NCI-H1048 (cell line): ENCODE measurements at places on chromosomes 13 and 19.

- no peak for DNase-seq
Measured at GRCh38 chr13:111216166-111216960, 101.3 kb downstream of the ARHGEF7 start.

- no peak for DNase-seq
Measured at GRCh38 chr19:45782162-45782691, at the start of gene DMPK. TSS of gene DMPK (minus strand) at chr19:45782490. CDS start at chr19:45782352, 138 bp downstream.

GRCh38 chr13:98937911-98938381 lies 39.9 kb downstream of the DOCK9 start:
- no peak for DNase-seq

- no peak for DNase-seq
Measured at GRCh38 chr19:10270180-10270615, 722 bp upstream of the ICAM1 start.

- no peak for DNase-seq
Measured at GRCh38 chr19:14510311-14511228, 7.6 kb downstream of the DNAJB1 start.

GRCh38 chr19:38537071-38537936 lies 80.4 kb downstream of the MAP4K1 start:
- DNase-seq: no peak

GRCh38 chr19:15287496-15287895 lies 44.8 kb downstream of the BRD4 start:
- DNase-seq: no peak

DNA sequence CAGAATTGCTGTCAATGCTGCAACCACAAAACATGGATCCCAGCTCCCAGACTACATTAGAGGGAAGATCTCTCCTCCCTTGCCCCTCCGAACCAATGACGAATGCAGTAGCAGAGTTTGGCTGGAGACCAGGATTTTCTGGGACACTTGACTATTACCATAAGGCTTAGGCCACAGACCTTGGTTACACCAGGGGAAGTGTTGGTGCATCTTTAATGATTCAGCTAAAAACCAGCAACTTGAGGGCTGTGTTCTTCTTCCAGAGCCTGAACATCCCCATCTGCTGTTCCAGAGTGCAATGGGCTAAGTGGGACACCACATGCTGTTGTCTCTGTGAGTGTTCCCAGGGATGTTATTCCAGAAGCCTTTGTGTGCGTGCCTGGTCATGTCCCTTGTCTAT lies 528.2 kb downstream of the LMO7 start:
- no peak for DNase-seq

DNA sequence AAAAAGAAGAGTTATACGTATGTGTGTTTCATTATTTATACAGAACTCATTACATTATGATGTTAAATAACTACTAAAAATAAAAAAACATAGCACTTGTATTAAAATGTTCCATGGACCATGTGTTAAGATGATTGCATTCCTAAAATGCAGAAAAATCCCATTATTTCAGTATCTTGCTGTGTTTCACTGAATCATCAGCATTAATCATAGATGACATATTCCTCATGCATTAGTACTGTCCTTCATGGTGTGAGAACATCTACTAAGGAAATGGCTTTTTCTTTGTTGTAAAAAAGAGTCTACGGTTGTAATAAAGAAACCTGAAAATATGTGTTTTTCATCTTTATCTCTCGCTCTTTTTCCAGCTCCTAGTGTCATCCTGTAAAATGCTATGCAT lies 416.5 kb downstream of the FGF14 start:
- no peak for DNase-seq

DNA sequence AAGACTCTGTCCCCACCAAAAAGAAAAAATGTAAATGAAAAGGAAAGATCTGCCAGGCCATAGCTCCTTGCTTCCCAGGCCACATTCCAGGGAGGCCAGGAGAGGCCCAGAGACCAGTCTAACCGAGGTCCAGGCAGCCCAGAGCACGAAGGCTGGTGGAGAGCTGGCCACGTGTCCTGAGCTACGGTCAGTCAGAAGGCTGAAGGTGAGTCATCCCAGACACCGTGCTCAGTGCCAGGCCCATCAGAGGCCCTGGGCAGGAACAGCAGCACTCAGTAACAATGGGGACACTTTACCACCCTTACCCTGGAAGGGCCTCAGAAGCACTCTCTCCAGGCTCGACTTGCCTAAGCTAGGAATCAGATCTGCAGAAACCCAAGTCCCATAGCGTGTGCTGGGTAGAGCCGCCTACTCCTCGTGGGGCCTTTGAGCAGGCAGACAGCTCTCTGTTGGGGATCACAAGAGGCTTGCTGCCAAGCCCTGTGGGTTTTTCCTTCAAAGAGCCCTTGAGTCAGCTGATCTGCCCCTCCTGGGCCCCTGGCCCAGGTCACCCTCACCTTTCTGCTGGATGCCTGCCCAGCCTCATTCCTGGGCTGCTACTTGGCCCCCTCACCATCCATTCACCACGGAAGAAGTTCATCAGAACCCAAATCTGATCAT lies 11.6 kb upstream of the DNMT1 start:
- DNase-seq: no peak

GRCh38 chr19:30313353-30313750 lies 58.8 kb upstream of the ZNF536 start:
- no peak for DNase-seq

GRCh38 chr19:30682999-30683536 lies 310.9 kb downstream of the ZNF536 start:
- peak; percentile 32 for DNase-seq

GRCh38 chr19:33201886-33202545 lies 7.9 kb downstream of the LRP3 start:
- no peak for DNase-seq

- no peak for DNase-seq
Measured at GRCh38 chr13:73924607-73925006, 209.6 kb downstream of the KLF12 start.

GRCh38 chr19:23321953-23322549 lies 71.9 kb upstream of the ZNF724 start:
- no peak for DNase-seq

- no peak for DNase-seq
Measured at GRCh38 chr19:5615756-5616327, 6.7 kb downstream of the SAFB2 start.

GRCh38 chr19:11624069-11624463 lies 26.8 kb downstream of the ZNF627 start:
- DNase-seq: no peak

DNA sequence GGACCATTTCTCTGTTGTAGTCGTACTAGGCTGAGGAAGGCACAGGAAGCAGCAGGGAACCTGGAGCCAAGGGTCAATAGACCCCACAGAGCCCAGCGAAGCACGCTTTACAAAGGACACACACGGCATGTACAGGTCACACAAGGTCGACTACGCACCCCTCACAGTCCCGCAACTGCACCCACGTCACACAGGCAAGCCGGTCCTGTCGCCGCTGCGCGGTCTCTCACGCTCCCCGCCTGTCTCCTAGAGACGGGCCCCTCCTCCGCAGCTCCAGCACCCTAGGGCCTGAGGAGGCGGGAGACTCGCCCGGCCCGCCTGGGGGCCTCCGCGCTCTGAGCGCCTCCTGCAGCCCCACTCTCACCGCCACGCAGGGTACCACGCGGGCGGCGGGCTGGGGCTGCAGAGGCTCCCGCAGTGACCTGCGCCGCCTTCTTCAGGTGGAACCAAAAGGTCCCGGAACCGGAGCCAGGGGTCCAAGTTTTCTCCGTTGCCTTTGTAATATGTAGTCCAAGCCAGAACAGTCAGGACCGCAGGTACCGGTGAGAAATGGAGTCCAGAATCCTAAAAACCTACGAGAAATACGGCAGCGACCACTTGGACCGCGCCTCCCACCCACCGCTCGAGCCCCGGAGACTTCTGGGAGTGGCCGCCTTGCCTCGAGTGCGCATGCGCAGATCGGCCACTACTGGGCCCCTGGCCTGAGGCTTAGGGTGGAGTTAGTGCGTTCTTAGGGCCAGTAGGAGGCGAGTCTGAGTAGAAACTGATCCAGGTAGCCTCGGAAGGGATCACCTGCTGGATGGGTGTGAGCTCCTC lies at the start of gene ZNF607:
ZNF607 (minus strand) TSS at position 651 of the 816 bp plus-strand sequence. CDS start 8,143 bp downstream, outside the sequence.
- DNase-seq: peak; percentile 79

- DNase-seq: no peak
Measured at GRCh38 chr19:48353677-48354076, 10.1 kb downstream of the TMEM143 start.

DNA sequence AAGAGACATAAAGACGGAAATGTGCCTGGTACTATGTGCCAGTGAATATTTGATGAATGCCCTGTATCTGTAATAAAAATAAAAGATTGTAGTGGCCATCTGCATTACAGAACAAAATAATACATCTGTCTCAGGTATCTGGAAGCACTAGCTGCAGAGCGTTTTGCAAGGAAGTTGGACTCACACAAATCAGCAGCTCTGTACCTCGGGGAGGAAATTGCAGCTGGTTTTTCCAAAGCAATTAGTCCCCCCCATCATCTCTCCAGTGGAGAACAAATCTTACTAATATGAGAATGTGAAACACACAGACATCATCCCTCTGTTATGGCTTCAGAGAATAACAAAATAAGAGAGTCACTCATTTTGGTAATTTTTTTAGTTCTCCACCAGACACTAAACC lies 245.3 kb downstream of the ITGBL1 start:
- DNase-seq: no peak

GRCh38 chr19:18905513-18906236 lies 9.7 kb upstream of the CERS1 start:
- DNase-seq: no peak

DNA sequence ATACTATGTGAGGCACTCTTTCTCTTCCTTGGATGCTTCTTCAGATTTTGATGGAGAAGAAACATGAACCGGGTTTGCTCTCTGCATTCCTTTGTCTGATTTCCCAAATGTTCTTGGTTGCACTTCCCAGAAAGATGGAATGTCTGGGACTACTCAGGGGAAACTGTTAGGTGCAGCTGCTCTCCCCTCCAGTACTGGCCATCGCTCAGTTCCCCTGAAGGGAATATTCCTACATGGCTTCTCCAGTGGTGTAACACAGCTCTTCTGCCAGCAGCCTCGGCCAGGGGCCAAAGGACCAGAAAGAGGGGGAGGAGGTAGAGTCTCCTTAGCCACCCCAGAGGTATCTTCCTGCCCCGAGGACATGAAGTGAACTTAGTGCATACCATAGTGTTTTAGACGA lies 33.5 kb upstream of the SPRY2 start:
- no peak for DNase-seq

DNA sequence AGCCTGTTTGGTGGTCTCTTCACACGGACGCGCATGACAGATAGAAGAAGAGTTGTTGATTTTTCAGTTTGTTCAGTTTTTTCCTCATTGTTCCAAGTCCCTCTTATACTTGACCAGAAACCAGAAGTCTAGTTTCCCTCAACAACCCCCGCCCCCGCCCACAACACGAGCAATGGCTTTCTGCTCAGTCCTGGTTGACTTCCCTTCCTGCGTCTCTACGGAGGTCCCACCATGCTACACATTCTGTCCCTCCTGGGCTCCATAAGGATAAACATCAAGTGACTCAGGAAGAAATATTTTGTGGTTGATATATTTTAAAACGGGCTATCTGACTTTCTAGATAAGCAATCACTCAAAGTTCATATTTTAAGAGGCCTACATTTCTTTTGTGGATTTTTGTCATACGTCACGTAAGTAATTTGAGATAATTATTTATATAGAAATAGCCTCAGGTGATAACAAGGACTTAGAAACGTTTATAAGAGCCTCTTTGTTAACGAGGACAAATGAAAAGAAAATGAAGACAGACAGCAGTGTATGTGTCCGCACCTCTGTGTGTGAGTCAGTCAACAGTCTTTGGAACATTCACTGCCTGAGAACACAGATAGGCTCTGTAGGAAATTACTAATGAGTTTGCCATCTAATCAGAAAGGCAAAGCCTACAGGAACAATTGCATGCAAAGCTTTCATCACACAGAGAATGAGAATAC lies 214.4 kb downstream of the RAP2A start:
- no peak for DNase-seq

- no peak for DNase-seq
Measured at GRCh38 chr13:99385940-99386339, 78.7 kb upstream of the GPR183 start.

GRCh38 chr13:110485604-110486003 lies 75.9 kb downstream of the RAB20 start:
- DNase-seq: no peak

GRCh38 chr19:38304866-38305429 lies 897 bp downstream of the C19orf33 start:
- DNase-seq: no peak

DNA sequence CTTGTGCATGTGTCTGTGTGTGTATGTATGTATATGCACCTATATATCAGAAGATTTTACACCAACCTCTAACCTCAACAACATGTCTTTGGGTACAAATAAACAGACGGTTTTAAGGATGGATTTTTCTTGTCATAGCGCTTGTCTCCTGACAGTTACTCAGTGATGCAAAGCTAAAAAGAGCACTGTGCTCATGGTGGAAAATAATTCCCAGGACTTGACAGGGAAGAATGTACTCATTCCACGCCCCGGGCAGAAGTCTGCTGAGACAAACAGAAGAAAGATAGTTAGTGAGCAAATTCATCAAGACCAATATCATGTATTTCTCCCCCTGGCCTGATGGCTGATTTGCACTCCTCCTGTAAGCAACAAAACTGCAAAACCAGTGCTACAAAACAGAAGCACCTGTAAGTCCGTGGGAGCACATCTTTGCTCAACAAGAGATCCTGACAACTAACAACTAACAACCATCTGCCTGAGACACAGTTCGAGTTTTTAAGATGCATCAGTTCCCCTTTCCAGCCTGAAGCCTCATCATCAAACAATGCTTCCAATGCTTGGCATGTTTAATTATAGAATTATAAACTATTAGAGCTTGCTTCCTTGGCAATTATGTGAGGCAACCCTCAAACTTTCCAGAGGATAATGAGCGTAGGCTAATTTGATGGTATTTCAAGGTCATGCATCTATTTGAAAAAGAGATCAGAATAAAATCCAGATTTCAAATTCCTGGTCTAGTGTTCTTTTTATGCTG lies 812.7 kb upstream of the MIR17HG start:
- DNase-seq: no peak
